ENCODE measurements at places on chromosomes 6 and 20.

DNA sequence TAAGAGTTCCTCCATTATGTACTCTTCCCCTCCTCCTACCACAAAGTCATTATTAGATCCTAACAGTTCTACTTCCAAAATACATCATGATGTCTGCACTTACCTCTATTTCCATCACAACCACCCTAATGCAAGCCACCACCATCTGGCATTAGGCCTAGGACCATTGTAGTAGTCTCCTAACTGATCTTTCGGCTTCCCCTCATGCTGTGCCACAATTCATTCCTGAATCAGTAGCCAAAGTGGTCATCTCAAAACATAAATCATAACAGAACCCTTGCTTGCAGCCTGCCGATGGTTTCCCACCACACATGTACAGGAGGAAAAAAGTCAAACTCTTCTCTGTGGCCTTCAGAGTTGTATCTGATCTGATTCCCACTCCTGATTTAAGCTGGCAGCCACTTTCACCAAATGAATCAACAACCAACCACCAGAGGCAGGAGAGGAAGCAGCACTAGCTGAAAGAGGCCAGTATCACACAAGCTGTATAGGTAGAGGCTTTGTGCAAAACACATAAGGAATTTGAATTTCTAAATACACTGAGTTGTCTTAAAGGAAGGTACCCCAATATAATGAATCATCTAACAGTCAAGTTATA lies 26.1 kb downstream of the FAM184A start:
- no peak for DNase-seq

- no peak for DNase-seq
Observed at GRCh38 chr20:44720997-44721784, 6.0 kb downstream of the CCN5 start.

GRCh38 chr20:43536817-43537440 lies 21.9 kb upstream of the SGK2 start:
- DNase-seq = no peak

DNA sequence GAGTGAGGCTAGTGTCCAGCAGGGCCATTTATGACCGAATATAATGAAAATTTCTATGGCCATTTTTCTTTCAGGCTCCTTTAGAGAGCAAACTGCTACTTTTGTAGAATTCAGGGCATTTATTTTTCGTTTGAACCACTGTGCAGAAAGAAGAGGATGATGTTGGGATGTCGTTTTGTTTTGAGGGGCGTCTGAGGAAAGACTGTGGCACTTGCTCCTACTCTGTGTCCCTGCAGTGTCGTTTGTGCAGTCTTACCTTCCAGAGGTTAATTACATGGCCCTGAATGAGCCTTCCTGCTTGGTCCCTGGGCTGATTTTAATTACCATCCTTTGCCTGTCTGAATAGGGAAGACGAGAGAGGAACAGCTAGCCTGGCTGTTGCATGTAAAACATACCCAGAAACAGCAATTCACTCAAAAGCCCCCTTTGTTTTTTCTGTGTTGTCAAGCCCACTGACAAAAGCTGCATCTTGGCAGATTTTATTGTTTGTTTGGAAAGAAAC lies 65.3 kb downstream of the CTNNBL1 start:
- no peak for DNase-seq

DNA sequence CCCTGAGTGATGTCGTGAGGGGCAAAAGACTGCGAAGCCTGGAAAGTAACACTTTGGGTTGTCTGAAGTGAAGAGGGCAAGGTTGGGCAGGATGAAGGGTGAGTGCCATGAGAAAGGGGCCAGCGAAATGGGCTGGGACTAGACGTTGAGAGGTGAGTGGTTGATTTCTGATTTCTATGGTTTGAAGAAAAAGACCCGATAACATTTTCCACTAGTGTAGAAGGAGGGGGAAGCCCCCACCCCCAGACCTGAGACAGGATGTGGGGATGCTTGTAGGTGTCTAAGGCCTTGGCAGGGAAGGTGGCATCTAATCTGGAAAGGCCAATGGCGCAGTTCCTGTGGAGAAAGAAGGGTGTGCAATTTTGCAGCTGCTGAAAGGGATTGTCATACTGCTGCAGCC lies 25.3 kb upstream of the KIF3B start:
- DNase-seq = no peak

DNA sequence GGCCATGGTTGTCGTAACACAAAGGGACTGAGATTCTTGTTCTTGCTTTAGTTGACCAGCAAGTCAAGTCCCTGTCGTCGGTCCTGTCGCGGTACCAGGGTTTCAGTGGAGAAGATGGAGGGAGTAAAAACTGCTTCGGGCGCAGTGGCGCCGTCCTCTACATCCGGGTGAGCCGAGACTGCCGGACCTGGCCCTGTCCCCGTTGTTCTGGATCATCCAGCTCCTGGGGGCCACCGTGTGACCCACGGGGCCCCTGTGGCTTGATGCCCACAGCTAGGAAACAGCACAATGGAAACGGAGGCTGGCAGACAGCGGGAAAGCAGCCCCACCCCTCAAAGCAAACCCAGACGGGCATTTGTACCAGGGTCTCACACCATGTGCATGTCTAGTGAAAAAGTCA lies 15.0 kb downstream of the MTG2 start:
- no peak for DNase-seq
